ENCODE measurements at places on chromosomes 16 and 17.
A peak's percentile ranks its signal among the peaks of the same experiment; 100 is the strongest.

DNA sequence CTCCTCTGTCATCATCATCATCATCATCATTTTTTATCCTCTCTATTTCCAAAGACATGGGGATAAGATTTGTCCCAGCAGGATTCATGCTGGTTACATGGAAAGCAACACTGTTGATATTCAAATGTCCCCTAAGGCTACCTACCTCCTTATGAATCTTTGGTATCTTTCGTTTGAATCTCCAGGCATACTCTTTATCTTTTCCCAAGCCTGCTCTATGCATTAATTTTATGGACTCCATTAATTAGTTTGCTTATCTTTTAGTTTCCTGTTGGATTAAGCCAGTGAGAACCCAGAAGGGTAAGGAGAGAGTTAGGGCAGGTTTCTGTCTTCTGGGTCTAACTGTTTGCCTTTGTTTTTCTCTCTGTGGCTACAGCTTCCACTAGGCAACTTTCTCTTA is 129.6 kb upstream of the GOT2 start:
- DNase-seq: no peak

DNA sequence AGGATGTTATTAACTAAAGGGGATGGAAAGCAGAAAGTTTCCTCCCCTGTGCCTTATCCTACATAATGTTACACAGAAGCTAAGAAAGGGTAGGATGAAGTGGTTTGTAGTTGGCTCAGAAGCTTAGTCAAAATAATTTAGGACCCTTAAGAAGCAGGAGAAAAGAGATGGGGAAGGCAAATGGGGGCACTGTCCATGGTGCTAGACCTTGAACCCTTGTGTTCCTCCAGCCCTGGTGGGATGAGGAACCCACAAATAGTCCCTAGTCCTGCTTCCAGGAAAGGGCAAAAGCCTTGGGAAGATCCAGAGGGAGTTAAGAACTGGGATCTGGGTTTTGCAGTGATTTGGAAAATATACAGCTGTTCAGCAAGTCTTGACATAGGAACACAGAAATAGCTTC is 54.5 kb downstream of the SLC5A11 start:
- DNase-seq: no peak

GRCh38 chr17:50062293-50063243 is 6.7 kb downstream of the ITGA3 start:
- DNase-seq: no peak

GRCh38 chr17:43620581-43620980 is 41.1 kb downstream of the MEOX1 start:
- no peak for DNase-seq

DNA sequence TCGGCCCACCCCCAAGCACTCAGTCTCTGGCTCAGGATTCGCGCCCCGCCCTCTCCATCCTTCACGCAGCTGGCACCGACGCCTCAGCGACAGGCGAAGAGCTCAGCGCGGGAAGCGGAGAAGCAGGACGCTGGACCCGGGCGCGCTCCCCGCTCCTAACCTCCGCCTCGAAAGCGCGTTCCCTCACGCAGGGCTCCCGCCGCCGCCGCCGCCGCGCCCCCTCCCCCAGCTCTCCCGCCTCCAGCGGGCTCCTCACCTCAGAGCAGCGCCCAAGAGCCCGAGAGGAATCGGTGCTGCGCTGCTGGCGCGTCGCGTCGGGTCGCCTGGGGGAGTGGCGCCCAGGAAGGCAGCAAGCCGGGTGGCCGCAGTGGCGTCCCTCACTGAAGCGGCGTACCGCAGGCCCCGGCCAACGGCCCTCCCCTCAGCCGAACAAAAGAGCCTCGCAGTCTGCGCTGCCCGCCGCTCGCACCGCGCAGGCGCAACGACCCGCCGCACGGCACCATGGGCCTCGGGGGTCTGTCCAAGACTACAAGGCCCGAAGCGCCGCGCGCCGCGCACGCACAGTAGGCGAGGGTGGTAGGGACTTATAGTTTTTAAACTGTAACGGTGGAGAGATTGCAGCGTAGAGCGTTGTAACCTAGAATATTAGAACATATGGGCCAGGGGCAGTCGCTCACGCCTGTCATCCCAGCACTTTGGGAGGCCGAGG is at the start of gene CBX1:
TSS of gene CBX1 (minus strand) at position 467 of the 709 bp plus-strand sequence. CDS start 24,474 bp downstream, outside the sequence.
- DNase-seq: peak; percentile 90

- no peak for DNase-seq
These were observed 61.4 kb downstream of the NXN start for GRCh38 chr17:917941-918740.

DNA sequence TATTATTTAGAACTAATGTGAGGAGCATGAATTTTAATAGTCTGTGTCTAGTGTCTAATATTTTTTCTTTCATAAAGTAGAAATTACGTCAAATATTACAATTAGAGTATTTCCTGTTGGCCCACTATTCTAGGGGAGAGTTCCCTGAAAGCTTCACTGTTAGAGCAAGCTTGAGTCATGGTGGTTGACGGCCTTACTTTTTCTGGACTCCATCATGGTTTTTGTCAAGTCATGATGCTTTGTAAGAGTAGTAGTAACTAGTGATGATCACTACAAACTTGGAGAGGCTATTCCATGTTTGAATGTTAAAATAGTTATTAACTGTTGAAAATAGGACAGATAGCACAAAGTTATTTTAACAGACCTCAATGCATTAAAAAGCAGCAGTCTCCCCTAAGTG is 1.7 kb downstream of the PSMD11 start:
- no peak for DNase-seq

DNA sequence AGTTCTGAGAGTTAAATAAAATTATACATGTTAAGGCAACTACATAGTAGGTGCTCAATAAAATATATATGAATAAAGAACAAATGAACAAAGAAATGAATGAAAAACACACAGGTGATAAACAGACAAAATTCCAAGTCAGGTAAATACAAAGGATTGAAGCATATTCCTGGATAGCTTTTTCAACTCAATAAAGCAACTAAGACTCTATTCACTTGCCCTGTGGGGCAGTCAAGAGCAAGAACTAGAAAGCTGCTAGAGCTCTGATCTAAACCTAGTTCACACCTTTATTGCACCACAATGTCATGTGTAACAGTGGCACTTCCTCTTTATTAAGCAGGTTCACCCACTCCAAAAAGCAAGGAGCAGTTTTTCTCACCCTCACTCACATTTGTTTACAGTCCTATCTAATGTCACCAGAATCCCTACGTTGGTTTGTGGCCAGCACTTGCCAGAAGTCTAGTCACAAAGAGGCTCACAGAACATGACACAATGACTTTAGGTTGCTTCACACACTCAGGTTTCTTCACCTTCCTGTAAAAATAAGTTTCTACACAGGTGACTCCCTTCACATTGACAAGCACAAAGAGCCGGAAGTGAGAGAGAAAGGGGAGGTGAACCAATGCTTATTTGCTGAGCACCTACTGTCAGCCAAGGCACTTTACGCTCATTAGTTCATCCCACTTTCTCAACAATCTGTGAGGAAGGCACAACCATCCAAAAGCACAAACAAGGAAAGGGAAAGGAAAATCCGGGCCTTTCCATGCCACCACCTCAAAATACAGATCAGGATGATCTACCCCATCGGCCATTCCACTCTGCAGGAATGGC is 70.8 kb downstream of the XPO6 start:
- DNase-seq: peak; percentile 51

DNA sequence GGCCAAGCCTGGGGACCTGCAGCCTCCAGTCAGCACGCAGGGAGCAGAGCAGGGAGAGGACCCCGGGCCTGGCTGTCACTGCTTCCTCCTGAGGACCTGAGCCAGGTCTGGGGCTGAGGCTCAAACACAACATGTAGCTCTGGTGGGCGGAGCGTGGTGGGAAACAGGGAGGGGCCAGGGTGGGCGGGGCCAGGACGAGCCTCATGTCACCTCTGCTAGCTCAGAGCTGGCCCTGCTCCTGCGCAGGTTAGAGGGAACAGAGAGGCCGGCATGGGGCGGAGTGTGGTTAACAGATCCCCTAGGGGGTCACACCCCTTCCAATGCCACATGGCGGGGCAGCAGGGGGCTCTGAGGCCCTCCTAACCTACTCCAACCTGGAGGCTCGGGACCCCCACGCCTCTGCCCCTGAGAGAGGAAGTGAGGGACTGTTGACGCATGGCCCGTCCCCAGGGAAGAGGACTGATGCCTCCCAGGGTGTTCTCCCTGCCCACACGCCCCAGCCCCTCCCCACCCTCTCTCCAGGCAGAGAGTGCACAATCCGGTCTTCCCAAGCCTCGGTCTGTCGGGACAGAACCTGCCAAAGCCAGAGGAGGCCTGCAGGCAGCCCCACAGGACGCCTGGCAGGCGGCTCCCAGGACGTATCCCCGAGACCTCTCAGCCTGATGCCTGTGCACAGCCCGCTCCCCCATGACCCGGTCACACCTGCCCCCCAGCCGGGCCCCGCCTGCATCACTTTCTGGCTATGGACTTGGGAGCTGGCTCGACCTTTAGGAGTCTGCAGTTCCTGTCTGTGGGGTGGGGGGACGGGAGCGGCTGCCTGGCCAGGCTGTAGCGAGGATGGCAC is 15.2 kb downstream of the PIEZO1 start:
- DNase-seq: no peak

GRCh38 chr17:60372790-60373483 is 19.0 kb downstream of the USP32 start:
- no peak for DNase-seq

GRCh38 chr16:61817583-61818278 is 218.5 kb downstream of the CDH8 start:
- no peak for DNase-seq

DNA sequence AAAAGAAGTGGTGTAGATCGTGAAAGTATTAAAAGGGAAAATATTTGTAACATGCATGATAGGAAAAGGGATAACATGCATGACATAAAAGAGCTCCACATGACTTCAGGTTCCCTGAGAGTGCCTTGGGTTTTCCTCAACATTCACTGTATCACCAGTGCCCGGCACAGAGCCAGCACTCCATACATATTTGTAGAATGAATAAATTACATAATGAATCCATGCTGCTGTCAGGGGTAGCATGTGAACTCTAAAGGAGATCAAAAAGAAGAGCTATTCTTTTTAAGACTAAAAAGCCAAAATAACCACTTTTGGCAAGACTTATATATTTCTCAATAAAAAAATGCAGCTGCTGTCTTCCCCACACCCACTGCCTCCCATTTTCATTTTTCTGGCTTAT is 2.7 kb upstream of the ZNF594 start:
- DNase-seq: no peak

DNA sequence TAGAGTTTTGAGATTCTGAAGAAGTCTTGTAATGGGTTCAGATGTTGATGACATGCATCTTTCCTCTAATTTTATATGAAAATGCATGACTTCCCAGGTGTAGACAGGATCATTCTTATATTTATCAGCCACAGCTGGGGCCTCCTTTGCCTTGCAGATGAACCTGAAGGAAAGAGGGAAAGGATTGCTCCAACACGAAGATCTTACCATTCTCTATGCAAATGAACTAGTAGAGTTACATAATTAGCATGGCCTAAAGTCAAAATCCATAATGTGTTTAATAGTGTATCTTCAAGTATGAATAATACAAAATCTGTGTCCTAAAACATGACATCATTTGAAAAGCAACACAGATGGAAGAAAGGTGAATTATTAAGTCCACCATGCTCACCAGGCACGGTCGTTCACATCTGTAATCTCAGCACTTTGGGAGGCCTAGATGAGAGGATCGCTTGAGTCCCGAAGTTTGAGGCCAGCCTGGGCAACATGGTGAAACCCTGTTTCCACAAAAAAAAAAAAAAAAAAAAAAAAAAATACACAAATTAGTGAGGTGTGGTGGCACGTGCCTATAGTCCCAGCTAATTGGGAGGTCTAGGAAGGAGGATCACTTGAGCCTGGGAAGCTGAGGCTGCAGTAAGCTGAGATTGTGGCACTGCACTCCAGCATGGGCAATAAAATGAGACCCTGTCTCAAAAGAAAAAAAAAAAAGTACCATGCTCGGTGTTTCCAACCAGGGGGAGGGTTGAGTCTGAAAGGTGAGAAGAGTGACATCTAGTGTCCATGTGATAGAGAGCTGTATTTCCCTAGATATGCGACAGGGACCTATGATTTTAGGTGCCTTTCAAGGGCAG is 6.3 kb downstream of the VWA3A start:
- no peak for DNase-seq

GRCh38 chr17:68835071-68835470 is 120.1 kb downstream of the ABCA8 start:
- no peak for DNase-seq

GRCh38 chr16:14389359-14389758 is 240.7 kb downstream of the PARN start:
- DNase-seq: no peak

DNA sequence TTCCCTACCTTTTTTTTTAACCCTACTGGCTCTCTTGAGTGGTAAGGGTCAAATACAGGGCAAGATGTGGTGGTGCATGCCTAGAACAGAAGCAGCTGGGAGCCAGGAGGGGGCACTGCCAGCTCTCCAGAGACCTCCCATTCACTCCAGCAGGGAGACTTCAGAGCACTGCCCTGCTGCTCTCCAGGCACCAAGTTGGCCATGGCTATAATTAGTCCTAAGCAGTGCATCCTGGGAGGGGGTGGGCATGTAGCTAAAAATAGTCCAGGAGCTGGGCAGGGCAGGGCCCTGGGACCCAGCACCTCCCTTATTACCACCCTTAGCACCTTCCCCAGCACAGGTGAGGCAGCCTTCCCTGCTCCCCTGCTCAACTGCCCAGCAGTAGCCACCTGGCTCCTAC is 3.5 kb downstream of the CORO6 start:
- no peak for DNase-seq
